Iris pigment epithelial cell (primary cell): ENCODE measurements at places on chromosomes 1 and 21.

DNA sequence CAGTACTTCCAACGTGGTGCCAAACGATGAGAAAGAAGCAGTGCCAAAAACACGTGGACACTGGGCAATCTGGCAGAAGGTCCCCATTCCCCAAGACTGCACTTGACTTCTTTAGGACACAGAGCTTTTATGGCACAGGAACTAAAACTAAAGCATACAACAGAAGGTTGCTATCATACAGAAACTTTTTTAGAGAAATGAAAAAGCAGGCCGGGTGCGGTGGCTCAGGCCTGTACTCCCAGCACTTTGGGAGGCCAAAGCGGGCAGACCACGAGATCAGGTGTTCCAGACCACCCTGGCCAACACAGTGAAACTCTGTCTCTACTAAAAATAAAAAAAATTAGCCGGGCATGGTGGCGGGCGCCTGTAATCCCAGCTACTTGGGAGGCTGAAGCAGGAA, 43.0 kb downstream of the GNB1 start:
- DNase-seq: no peak

GRCh38 chr1:11334261-11334804, 61.3 kb downstream of the UBIAD1 start:
- no peak for DNase-seq

- no peak for DNase-seq
Observed at GRCh38 chr1:231983588-231984193, 357.1 kb downstream of the DISC1 start.

GRCh38 chr1:101741910-101742309, 254.8 kb downstream of the OLFM3 start:
- no peak for DNase-seq

DNA sequence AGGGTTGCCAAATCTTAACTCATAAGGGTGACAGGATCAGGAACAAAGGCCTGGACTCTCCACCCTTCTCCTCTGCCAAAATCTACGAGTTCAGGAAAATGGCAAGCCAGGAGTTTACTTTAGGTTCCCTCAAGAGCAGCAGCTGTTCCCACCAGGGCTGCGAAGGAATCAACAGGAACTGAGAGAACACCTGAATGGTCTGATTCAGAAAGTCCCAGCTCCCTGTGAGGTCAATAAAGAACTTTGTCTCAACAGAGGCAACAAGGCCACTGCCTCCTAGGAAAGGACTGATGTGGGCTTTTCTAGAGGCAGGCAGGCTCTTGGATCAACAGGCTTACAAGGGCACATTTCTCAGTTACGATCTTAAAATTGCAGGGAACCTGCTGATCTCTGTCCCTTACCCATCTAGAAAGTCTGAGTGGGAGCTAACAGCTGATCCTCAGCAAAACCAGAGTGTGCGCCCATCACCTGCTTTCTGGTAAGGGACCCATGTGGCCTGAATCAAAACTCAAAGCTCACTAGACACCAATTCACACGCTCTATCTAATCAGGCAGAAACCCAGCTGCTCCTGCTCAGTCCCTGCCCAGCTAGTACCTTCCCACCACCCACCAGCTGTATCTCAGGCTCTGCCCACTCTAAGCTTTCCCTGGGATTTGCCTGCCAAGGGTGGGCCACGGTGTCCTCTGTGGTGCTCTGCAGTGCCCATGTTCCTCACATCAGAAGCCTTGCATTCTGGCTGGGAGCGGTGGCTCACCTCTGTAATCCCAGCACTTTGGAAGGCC, 83.1 kb downstream of the CAPZB start:
- DNase-seq: no peak

- peak; percentile 27 for DNase-seq
Observed at GRCh38 chr1:35270836-35271235, 2.3 kb downstream of the ZMYM4 start.

GRCh38 chr21:31180256-31181081, 142.2 kb upstream of the KRTAP19-8 start:
- DNase-seq: peak; percentile 50

DNA sequence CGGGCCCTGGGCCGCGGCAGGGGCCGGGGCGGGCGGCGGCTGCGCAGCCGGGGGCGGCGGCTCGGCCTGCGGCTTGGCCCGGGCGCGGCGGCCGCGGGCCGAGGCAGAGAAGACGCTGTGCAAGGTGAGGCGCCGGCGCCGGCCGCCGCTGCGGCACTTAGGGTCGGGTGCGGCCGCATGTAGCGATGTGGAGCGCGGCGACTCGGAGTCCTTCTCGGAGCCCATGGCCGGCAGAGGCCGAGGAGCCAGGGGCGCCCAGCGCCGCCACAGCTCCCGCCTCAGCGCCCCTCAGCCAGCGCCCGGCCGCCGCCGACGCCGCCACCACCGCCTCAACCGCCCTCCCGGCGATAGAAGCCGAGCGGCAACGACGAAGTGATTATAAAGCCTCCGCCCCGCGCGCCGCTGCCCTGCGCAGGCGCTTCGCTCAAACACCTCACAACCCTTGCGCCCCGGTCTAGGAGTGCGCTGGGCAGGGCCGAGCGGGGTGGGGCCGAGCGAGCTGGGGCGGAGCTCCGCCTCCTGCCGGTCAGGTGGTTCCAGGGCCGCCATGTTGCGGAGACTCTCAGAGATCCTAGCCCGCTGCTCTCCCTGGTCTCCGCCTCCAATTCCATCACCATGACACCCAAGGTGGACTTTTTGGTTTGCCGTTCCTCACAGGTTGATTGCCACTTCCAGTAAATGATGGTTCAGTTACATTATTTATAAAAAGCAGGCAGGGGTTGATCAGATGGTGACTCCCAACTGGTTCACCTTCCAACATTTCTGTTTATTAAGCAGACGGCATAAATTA, at the start of gene RNF19B:
Gene RNF19B, minus strand, starts transcription at position 349 of the 790 bp plus-strand sequence. Its CDS starts 124 bp downstream, at position 225.
- DNase-seq: peak; percentile 96

GRCh38 chr1:223500560-223501425, 107.6 kb downstream of the CCDC185 start:
- peak; percentile 86 for DNase-seq
